ENCODE measurements at places on chromosomes 16 and 17.

DNA sequence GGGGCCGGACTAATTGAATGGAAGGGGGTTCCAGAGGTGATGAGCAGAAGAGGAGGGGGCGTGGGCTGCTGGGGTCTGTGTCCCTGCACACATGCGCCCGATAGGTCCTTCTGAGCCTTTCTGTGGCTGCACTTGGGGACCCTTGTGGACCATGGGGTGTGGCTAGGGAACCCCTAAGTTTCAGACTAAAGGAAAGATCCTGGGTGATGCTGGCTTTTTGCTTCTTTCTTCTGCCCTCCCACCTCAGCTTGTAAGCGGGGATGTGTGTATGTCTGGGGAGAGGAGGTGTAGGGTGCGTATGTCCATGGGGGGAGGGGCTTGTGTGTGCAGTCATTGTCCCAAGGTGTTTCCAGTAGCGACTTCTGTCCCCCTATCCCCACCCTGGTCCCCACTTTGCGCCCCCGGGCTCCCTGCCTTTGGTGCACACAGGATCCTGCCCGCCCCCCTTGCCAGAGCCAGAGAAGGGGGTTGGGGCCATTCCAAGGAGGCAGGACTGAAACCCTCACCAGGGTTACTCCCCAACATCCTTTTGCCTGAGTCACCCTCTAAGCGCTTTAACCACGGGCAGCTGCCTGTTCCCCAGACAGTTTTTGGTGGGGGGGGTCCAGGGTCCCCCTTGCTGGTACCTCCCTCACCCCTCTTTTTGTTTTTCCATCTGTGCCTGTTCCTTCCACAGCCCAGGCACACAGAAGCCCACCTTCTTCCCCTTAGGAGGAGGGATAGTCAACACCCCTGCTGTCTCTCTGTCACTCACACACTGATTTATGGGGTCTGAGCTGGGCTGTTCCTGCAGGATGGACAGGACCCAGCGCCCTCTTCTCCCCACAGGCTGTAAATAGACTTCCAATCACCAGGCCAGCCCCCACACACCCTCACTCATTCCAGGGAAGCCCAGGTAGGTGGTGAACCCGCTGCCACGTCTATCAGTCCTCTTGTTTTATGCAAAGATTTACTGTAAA lies 83.2 kb downstream of the ARHGAP23 start:
- no peak for DNase-seq

DNA sequence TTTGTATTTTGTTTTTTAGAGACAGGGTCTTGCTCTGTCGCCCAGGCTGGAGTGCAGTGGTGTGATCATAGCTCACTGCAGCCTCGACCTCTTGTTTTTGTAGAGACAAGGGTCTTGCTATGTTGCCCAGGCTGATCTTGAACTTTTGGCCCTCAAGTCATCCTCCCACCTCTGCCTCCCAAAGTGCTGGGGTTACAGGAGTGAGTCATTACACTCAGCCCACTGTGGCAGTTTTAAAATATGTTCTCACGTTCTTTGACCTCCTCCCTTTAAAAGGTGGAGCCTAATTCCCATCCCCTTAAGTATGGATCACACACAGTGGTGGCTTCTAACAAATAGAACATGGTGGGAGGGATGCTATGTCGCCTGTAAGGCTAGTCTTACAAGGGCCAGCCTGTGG lies 67.7 kb downstream of the ZDHHC7 start:
- no peak for DNase-seq

GRCh38 chr17:65035704-65036103 lies 20.8 kb downstream of the GNA13 start:
- no peak for DNase-seq

- no peak for DNase-seq
Measured at GRCh38 chr16:64253096-64253495, 868.8 kb downstream of the CDH11 start.

GRCh38 chr16:57166451-57166850 lies 19.4 kb downstream of the PSME3IP1 start:
- DNase-seq, result no peak

DNA sequence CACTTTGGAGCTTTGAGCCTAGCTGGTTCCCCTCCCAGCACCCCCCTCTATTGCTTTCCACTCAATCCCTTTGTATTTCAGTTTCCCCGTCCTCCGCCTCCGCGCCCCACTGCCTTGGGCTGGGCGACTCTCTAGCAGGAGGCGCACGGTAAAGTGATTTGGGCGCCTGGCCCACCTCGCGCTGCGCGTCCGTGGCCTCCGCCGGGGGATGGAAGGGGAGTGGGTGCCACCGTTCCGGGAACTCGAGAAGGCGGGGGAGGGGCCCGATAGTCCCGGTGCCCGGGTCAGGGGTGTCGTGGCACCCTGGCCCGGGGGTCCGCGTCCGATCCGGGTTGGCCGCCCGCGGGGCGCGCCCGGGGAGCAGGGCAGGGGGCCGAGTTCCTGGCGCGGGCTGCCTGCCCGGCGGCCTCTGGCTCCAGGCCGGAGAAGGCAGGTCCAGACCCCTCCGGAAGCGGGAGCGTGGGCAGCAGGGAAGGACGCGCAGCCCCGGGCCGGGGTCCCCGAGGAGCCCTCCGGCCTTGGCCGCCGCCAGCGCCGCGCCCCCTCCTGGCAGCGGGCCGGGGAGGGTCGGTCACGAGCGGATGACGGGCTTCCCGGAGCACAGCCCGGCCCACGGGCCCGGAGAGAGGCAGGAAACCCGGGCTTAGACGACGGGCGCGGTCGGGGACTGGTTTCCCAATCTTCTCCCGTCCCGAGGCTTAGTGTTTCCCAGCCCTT lies 15.8 kb downstream of the MEOX1 start:
- no peak for DNase-seq

DNA sequence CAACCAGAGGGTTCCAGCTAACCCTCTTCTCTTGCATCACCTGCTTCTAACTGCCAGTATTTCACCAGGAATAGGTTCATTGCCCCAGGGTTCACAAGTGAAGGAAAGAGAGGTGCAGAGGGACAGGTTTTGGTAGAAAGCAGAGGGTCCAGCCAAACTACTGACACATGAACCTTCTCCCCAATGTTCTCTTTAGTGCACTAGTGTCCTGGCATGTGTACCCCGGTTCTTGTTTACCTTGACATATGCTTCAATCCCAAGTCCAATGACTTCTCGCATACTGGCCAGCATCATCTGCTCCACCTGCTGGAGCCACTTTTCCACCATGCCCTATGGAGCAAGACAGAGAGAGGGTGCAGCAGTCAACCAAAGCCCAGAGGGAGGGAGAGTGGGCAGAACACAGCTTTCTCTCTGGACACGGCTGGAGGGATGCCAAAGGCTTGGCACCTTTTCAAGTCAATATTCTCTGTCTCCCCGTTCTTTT lies 90.6 kb downstream of the DNAH3 start:
- no peak for DNase-seq

DNA sequence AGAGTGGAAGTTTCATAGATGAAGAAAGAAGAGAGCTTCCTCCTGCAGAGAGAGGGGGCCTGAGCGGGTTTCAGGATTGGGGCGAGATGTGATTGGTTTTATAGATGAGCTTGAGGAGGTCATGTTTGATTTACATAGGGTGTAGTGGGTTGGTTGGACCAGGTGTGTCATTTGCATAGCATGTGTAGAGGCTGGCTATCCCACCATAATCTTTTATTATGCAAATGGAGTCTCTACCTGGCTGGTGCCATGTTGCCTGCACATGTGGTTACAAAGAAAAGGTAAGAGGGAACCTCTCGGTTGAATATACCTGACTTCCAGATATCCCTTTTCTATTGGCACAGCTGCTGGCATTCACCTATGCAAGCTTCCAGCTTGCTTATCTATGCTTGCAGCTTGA lies 228.1 kb downstream of the BCAS3 start:
- no peak for DNase-seq

DNA sequence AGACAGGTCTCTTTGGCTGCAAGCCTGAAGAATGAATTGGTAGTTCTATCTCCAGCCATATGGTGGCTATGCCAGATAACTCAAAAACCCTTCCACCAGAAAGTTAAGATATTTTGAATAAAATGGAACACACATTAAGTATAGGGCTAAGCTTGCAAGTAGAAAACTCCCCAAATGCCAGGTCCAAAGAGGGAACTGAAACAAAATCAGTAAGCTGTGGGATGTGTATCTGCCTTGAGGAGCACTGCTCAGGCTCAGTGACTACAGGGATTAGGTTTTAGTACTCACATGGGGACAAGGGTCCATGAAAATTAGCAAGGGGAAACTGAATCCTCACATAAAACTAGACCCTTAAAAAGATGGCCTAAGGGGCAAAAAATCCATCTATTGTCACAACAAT lies 115.7 kb upstream of the PMFBP1 start:
- DNase-seq, result no peak

DNA sequence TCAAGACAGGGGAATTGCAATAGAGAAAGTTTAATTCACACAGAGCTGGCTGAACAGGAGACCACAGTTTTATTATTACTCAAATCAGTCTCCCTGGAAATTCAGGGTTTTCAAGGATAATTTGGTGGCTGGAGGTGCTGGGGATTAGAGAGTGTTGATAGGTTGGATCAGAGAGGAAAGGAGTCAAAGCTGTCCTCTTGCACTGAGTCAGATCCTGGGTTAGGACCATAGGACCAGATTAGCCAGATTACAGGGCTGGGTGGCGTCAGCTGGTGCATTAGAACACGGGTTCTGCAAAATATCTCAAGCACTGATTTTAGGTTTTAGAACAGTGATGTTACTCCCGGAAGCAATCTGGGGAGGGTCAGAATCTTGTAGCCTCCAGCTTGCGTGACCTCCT lies 1.8 kb upstream of the NSMCE1 start:
- DNase-seq, result no peak

- DNase-seq, result no peak
Measured at GRCh38 chr17:74212209-74212912, 1.0 kb upstream of the TTYH2 start.

- no peak for DNase-seq
Measured at GRCh38 chr16:78570399-78571141, 471.1 kb downstream of the WWOX start.

GRCh38 chr17:64500487-64500859 lies 3.6 kb upstream of the POLG2 start:
- no peak for DNase-seq

- DNase-seq, result no peak
Measured at GRCh38 chr17:8736796-8737195, 7.8 kb downstream of the CCDC42 start.

DNA sequence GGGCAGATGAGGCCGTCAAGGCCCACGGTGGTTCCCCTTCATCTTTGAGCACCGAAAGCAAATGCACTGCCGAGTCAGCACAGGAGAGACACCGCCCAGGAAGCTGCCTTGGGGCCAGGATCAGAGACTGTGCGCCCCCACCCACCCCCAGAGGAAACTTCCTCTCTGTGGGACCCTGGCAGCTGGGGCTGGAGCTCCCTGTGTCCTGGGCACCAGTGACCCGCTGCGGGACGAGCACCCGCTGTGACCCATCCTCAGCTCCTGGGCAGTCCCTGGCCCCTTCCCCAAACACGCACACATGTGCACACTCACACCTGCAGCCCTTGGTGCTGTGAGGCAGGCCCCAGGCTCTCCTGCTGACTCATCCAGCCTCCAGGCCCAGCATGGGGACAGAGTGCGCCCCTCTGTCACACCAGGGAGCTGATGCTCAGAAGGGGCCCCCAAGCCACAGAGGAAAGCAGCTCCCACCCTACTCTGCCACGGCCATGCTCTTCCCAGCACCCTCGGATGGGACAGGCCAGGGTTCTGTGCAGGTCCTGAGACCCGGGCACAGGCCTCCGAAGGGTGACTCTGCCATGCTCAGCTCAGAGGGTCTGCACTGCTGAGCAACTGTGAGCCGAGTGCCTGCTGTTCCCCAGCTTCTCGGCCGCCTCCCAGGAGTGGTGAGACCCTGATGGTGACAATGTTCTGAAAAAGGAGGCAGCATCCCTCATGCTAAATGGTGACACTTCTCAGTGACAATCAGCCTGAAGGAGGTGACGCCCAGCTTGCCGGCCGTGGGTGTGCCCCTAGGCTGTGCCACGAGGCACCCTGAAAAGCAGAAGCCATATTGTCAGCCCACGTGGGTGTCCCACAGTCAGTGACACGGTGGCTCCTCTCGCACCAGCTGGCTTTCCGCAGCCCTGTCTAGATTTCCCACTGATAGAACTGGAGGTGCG lies 3.6 kb downstream of the PIEZO1 start:
- DNase-seq, result peak; percentile 53

- no peak for DNase-seq
Measured at GRCh38 chr16:456891-457483, 31.5 kb downstream of the RAB11FIP3 start.

GRCh38 chr17:4247971-4248388 lies 15.8 kb downstream of the ANKFY1 start:
- DNase-seq, result no peak

- DNase-seq, result no peak
Measured at GRCh38 chr17:36153895-36154610, 22.4 kb downstream of the TBC1D3B start.

DNA sequence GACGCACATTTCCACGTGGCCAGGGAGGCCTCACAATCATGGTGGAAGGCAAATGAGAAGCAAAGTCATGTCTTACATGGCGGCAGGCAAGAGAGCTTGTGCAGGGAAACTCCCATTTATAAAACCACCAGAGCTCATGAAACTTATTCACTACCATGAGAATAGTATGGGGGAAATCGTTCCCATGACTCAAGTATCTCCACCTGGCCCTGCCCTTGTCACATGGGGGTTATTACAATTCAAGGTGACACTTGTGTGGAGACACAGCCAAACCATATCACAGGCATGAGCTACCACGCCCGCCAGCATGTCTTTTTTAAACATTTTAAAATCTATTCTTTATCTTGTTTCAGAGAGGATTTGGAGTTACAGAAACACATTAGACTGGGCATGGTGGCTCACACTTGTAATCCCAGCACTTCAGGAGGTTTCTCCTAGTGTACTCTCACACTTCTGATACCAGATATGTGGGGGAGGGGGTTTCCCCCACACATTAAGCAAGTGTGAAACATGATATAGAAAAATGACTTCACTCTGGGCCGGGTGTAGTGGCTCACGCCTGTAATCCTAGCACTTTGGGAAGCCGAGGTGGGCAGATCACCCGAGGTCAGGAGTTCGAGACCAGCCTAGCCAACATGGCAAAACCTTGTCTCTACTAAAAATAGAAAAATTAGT lies 5.6 kb upstream of the ATMIN start:
- DNase-seq, result no peak

GRCh38 chr16:14963281-14964173 lies 11.3 kb upstream of the PDXDC1 start:
- DNase-seq, result no peak

DNA sequence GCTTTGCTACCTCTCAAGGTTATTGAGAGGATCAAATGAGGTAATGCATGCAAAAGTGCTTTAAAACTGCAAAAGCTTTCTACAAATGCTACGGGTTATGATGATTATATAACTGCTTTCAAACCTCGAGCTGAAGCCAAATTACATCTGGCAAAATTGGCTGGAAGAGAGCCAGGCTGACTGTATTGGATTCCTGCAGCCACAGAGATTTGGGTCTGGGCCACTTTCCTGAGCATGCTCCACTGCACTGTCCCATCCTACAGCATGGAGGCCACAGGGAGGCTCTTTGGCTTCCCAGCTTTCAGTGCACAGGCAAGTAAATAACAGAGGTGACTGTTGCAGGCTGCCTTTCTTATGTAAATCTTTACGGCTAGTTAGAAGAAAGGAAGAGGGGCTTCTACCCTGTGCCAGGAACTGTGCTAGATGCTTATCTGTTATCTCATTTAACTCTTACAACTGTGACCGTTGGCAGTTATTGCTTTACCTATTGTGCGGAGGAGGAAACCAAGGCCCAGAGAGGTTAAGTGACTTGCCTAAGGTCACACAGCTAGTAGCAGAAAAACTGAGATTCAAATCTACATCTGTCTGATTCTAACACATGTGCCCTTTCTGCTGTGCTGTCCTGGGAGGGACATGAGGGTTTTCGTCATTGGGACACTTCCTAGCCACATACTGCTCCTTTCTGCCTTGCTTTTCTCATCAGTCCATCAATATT lies 121.8 kb downstream of the SPACA3 start:
- DNase-seq, result no peak

- DNase-seq, result no peak
Measured at GRCh38 chr16:85733155-85733838, 17.6 kb downstream of the C16orf74 start.

Data from activated CD4-positive, CD25-positive, alpha-beta regulatory T cell treated with anti-CD3 and anti-CD28 coated beads, Interleukin-2, amount 50 U/mL, for 16 hours (primary cell).